ENCODE measurements at places on chromosomes 5 and 9.

GRCh38 chr5:77960305-77960704, 184.2 kb upstream of the TBCA start:
- DNase-seq: no peak

- no peak for DNase-seq
Measured at GRCh38 chr5:145130996-145131395, 704.1 kb downstream of the PRELID2 start.

DNA sequence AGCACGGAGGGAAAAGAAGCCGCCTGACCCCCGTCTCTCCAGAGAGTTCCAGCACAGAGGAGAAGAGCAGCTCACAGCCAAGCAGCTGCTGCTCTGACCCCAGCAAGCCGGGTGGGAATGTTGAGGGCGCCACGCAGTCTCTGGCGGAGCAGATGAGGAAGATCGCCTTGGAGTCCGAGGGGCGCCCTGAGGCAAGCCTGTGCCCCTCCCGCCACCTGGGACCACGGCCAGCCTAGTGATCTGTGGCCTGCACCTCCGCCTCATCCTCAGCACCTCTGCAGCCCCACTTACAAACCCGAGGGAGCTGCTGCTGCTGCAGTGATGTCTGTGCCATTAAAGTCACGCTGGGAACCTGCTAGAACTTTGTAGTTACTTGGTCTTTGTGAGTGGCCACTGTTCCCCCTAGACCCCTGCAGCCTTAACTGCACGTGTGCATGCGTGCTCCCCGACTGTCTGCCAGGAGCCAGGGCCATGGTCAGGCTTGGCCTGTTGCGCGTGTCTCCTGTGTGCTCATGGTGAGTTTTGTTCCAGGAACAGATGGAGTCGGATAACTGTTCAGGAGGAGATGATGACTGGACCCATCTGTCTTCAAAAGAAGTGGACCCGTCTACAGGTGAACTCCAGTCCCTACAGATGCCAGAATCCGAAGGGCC, 12.5 kb downstream of the SQSTM1 start:
- no peak for DNase-seq

- DNase-seq: no peak
Measured at GRCh38 chr9:1917396-1917935, 97.7 kb upstream of the SMARCA2 start.

GRCh38 chr9:127525401-127526188, 74.3 kb downstream of the LRSAM1 start:
- DNase-seq: no peak

GRCh38 chr9:94612071-94612470, 18.4 kb upstream of the FBP2 start:
- DNase-seq: no peak

DNA sequence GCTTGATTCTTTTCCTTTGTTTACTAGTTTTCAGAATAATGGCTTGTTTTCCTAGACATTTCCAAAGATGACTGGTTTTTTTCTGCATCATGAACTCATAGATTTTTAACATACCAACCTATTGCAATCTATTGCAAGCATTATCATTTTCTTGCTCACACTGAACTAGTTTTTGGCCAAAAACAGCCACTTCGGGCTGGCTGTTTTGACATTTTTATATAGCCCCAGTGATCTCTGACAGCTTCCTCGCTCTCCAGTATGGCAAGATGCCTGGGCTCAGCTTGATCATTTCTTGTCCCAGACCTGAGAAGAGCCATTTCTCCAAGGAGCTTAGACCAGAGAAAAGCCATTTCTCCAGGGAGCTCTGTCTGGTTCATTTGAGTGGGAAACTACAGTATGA, 94.3 kb upstream of the MAMDC2 start:
- no peak for DNase-seq

- no peak for DNase-seq
Measured at GRCh38 chr5:74441616-74442015, 198.9 kb downstream of the ENC1 start.

- no peak for DNase-seq
Measured at GRCh38 chr9:35397216-35397698, 92.7 kb upstream of the RUSC2 start.

DNA sequence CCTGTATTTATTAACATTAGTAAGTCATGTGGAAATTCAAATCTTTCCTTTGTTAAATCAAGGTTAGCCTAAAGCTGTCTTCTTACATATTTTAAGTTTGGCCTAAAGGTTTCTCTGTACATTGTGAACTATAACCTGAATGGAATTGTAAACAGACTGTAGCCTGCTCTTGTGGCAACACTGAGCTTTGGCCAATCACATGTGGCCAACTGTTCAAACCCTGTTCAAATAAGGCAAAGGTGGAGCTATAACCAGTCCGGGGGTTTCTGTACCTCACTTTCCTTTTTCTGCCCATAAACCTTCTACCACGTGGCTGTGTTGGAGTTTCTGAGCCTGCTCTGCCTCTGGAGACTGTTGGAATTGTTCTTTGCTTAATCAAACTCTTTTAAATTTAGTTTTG, 3.3 kb upstream of the HAPLN1 start:
- DNase-seq: no peak

- no peak for DNase-seq
Measured at GRCh38 chr9:79946712-79947111, 374.9 kb downstream of the TLE4 start.

GRCh38 chr5:110686270-110686669, 40.2 kb downstream of the TMEM232 start:
- DNase-seq: no peak

DNA sequence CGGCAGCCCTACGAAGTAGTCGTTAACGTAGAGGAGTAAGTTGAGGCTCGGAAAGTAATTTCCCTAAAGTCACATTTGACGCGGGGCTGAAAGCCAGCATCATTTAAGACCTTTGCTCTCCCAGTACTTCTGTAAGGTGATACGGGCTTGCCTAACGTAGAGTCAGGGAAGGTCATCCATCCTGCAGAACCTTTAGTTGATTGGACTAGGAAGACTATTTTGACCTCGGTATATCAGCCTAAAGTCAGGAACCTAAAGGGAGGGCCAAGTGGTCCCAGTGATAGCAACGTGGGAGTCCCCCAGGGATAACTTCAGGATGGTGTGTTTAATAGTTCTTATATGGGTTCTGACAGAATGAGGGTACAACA, 657 bp downstream of the NUP214 start:
- no peak for DNase-seq

GRCh38 chr5:119333421-119333851, 22.4 kb upstream of the TNFAIP8 start:
- no peak for DNase-seq

DNA sequence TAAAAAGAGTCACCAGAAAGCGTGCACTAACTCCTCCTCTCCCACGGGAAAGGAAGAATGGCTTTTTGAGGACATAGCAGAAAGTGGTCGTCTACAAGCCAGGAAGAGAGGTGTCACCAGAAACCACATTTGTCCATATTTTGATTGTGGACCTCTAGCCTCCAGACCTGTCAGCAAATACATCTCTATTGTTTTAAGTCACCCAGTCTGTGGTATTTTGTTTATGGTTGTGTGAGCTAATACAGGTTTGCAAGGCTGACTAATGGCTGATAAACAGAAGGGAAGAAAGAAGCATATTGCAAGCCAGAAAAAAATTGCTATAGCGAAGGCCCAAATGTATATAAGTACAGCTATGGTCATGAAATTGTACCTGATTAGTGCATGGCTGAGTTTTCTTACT, 21.4 kb downstream of the WDR70 start:
- no peak for DNase-seq

GRCh38 chr5:157978061-157978460, 119.1 kb upstream of the CLINT1 start:
- no peak for DNase-seq

DNA sequence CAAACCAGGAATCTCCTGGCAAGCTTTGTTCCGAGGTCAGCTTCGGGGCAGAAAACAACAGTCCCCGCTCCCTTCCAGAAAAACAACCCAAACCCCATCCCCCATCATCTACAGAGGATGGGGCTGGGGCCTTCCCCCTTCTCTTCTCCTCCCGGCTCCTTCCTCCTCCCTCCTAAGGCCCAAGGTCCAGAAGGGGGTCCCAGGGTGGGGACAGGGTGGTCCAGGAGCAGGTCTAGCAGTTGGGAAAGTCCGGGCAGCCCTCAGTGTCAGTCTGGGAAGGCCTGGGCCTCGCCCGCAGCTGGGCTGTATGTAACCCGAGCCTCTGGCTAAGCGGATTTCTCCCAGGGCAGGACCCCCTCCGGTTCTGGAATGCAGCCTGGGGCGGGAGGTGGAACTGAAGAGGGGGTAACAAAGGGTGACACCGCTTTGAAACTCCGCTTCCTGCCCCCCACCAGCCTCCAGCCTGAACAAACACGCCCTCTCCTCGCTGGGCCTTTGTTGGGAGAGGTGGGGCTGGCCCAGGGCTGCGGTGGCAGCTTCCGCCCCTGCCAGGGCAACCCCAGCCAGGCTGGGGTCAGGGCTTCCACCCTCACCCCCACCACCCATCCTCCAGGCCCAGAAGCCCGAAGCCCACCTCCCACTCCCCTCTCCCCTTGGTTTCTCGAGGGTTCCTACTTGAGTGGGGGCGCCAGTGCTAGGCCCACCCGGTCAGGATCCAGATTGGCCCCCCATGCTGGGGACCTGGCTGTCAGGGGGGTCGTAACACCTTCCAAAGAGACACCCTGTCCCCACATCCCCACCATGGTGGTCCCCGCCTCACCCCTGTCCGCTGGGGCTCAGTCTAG, 63.5 kb downstream of the C9orf50 start:
- DNase-seq: no peak

DNA sequence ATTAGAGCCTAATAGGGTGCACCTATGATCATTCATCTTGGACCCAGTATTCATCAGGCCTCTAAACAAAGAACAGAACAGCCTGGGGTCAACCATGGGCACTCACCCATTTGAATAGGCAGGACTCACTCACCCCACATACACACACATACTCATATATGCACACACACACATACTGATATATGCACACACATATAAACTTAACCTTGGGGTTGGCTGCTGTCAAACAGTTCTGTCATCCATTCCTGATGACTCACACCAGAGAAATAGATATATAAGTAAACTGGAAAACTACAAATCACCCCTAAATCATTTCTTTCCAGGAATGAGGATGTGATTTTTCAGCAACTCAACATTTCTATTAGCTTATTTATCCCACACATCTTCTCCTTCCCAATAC, 51.3 kb downstream of the ARL15 start:
- no peak for DNase-seq
